ENCODE measurements at places on chromosomes 11 and 22.
A peak's percentile ranks its signal among the peaks of the same experiment; 100 is the strongest.

DNA sequence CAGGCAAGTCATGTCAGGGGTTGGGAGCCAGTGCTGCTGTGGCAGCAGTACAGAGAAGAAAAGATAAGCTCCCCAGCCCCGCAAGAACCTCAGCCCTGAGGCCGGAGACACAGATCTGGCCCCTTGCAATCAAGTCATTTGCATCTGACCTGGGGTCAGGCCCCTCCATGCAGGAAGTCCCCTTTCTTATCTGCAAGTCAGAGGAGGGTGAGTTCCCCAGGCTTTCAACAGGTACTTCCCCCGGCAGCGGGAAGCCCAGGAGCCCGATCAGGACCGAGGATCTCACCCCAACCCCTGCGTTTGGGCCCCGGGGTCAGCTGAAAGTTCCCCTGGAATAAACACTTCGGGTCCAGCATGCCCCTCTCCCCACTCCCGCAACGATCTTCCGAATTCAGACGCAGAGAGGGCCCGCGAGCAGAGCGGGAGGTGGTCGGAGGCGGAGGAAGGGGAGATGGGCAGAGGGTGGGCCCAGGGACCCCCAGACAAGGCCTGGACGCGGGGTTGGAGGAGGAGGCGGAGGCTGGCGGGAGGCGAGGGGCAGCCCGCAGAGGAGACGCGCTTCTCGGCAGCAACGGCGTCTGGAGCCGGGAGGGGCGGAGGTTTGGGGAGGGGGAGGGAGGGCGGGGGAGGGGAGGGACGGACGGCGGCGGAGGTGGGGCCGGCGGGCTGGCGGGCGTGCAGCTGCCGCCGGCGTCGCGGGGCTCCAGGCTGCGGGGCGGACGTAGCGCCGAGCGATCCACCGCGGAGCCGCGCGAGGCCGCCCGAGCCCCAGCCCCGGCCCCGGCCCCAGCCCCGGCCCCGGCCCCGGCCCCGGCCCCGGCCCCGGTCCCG lies at the start of gene TSPAN18:
Gene TSPAN18, plus strand, starts transcription at position 680 of the 831 bp plus-strand sequence. CDS start 179,455 bp downstream, outside the sequence.
- DNase-seq, result no peak

GRCh38 chr11:130212431-130212961 lies 52.9 kb downstream of the ST14 start:
- no peak for DNase-seq

DNA sequence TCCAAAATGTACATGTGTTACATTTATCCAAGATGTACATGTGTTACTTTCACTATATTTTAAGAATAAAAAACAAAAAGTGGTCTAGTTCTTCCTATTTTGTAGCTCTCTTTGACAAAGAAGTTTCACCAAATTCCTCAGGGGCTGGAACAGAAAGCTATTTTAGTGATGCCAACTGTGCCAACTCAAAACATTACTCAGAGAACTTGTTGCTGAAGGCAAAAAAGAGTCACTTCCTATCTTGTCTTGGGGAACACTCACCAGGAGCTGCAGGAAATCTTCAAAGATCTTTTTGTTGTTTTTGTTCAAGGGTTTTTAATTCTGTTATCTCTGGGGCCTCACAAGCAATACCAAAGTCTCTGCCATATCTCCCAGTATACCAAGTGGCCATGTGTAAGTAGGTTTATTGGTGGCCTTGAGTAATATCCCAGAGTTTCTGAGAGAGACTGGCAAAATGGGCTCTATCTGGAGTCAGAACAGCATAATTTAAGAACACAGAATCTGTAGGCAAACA lies 13.6 kb upstream of the EED start:
- DNase-seq, result peak; percentile 48

DNA sequence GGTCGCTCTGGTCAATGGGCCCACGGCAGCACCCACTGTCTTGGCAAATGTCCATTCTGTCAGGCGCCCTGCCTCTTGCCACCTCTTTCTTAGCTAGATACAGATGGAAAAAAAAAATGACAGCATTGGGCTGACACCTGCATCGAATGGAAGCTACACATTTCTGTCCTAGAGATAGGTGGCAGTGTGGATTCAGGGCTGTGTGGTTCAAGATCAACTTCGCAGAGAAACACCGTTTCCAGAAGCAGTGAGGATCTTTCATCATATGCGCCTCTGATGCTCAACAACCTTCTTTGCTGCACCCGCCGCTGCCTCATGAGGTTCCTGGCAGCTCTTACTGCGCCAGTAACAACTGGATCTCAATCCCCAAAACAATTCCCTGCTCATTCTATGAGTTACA lies 236.3 kb downstream of the KIRREL3 start:
- peak; percentile 14 for DNase-seq

DNA sequence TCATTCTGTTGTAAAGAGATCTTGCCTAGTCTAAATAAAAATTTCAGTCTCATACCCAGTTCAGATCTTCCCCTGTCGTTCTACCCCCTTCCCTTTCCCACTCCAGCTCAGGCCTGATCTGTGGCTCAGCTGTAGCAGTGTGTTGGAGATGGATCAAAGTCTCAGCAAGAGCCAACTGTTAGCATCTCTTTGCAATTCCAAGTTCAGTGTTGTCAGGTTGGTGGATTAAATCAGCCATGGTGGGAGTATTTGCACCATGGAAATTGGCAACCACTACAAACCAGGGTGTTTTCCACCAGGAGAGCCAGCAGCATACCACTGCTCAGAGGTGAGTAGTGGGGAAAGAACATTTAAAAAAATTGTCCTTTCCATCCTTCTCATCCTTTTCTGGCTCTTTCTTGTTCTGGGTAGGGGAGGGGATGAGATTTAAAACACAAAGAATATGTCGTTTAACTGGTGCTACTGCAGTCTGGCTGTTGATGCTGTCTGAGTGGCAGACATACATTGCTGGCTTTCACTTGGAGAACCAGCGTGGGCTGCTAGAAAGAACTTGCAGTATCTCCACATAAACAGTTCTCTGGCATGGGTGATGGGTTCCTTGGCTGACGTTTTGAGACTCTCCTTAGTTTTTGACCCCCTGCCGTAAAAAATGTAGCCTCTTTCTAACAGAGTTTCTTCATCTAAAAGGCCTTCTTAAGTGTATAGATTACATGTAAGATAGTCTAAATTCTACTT lies 514.1 kb downstream of the RAB38 start:
- DNase-seq, result no peak

DNA sequence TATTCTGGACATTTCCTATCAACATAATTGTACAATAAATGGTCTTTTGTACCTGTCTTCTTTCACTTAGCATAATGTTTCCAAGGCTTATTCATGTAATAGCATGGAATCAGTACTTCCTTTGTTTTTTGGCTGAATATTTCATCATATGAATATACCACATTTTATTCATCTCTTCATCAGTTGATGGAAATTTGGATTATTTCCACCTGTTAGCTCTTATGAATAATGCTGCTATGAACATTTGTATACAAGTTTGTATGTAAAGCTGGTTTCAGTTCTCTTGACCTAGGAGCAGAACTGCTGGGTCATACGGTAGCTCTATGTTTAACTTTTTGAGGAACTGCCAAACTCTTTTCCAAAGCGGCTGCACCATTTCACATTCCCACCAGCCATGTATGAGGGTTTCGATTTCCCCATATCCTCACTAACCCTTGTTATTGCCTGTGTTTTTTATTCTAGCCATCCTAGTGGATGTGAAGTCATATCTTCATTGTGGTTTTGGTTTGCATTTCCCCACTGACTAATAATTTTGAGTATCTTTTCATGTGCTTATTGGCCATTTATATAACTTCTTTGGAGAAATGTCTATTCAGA lies 20.9 kb downstream of the EXT2 start:
- DNase-seq, result no peak

DNA sequence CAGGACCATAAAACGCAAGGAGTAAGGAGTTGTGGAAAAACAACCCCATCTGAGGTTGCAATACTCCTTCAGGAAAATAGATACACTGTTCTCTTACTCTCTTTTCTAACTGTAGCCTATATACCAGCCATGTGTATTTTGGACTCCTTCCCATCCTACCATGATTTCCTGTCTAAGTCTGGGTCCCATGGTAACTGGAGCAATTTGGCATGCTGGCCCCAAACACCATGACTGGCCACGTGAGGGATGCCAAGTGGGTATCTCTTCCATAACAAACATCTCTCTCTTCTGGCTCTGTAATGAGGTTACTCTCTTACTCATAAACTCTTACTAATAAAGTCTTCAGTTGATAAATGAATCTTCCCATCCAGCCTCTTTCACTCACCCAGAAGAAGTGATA lies 26.5 kb downstream of the ABTB2 start:
- DNase-seq, result peak; percentile 91

- DNase-seq, result no peak
Measured at GRCh38 chr11:93474123-93474522, 69.1 kb downstream of the SMCO4 start.

DNA sequence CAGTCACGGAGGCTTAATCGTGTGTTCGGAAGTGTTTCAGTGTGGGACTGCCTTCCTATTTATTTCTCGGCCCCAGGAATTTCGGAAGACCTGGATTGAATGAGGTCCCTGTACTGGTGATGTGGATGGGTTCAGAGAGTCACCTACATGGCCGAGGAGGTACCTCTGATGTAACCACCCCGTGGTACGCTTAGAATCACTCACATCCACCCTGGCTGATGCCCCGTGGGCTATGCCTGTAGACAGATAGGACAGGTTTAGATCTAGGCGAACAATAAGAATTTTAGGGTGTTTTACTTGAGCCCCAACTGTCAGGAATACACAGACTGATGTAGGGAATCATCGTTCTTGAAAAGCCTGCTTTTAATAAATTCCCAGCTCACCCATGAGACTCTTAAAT lies 2.0 kb downstream of the MPPED1 start:
- DNase-seq, result no peak

GRCh38 chr11:60835534-60835846 lies 6.4 kb upstream of the CCDC86 start:
- DNase-seq, result peak; percentile 8

DNA sequence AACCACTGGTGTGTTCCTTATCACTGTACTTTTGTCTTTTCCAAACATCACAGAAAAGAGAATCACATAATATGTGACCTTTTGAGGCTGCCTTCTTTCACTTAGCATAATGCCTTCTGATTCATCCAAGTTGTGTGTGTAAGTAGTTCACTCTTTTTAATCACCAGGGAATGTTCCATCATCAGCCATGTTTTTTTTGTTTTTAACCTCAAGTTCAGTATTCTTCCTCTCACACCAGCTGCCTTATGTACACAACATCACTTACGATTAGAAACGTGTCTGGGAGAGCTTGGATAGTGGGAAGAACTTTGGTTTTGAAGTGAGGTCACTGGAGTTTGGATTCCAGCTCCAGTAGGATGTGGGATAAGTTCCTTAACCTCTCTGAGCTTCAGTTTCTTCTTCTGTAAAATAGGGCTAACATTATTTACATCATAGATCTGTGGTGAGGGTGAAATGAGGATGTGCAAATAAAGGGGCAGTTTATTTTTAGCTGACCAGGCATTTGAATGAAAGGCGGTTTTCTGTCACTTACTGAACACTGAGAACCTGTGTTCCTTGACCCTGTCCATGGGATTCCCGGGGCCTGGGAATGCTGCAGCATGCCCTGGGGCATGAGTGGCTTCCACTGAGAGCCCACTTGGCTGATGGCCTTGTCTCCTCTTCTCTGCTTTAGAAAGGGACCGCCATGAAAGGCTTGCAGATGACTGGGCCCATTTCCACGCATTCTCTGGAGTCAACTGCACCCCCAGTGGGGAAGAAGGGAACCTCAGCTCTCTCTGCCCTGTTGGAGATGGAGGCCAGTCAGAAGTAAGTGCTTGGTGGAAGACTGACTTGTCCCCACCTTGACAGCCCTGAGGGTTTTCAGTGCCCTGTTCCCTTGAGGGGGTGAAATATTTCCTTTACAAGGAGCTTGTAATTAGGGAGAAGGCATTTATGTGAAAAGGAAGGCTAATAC lies 92.6 kb downstream of the DEPDC5 start:
- DNase-seq, result peak; percentile 35

GRCh38 chr11:67030976-67031375 lies 8.0 kb downstream of the SYT12 start:
- DNase-seq, result no peak

DNA sequence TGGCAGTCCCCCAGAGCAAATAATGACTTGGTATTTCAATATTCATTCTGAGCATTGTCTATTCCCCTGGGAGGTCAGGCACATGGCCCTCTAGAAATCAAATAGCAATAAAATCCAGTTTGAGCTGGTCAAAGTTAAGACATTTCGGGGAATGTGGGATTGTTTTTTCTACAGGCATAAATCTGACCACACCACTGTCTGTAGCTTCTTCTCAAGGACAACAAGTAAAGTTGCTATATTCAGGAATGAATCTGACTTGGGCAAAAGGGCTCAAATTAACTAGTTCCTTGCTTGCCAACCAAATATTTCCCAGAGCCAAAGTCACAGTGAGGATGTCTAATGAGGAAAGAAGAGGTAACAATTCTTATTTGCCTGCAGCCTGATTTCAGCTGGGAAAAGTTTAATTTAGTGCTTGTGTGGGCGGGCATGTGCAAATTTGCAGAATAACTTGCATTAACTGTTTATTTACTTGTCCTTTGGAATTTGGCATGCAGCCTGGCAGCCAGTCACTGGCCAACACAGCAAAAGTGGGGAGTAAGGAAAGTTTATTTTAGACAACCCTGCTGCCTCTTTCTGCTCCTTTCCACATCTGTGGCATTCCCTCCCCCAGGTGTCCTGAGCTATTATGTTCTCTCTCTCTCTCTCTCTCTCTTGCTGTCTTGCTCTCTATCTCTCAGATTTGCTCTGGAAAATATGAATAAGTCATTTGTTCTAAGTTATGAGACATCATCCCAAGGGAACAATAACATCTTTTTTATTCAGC lies 51.2 kb upstream of the ARHGAP20 start:
- DNase-seq, result peak; percentile 87

DNA sequence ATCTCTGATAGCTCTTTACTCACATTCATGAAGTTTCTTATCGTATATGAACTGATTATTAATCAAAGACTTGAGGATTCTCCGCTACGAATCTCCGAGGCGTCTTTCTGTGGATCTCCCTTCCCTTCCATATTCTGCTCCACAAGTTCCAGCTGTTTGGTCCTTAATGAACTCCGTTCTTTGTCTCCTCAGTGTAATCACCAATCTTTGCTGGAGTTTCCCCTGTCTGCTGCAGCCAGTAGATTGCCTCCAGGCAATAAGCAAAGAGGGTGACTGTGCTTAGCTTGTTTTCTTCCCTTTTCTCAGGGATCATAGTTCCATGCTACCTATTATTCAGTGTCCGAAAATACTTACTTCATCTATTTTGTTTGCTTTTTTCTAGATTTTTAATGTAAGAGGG lies 169.6 kb upstream of the FOLH1 start:
- no peak for DNase-seq
